ENCODE measurements at places on chromosomes 3 and 15.

DNA sequence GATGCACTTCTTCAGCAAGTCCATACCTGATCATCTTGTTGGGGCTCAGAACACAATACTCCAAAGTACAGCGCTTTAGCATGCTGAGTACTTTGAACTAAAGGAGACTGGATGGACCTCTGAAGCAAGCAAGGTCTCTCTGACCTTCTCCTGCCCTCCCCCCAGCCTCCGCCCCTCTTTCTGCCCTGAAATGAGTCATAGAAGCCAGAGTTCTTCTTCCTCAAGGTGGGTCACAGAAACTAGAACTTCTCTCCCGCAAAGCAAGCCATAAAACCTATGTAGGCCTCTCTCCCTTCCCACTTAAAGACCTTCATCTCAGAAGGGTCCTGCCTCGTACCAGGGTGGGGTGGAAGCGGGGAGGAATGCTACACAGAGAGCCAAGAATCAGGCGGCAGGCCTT lies 230.5 kb upstream of the PROK2 start:
- no peak for DNase-seq

DNA sequence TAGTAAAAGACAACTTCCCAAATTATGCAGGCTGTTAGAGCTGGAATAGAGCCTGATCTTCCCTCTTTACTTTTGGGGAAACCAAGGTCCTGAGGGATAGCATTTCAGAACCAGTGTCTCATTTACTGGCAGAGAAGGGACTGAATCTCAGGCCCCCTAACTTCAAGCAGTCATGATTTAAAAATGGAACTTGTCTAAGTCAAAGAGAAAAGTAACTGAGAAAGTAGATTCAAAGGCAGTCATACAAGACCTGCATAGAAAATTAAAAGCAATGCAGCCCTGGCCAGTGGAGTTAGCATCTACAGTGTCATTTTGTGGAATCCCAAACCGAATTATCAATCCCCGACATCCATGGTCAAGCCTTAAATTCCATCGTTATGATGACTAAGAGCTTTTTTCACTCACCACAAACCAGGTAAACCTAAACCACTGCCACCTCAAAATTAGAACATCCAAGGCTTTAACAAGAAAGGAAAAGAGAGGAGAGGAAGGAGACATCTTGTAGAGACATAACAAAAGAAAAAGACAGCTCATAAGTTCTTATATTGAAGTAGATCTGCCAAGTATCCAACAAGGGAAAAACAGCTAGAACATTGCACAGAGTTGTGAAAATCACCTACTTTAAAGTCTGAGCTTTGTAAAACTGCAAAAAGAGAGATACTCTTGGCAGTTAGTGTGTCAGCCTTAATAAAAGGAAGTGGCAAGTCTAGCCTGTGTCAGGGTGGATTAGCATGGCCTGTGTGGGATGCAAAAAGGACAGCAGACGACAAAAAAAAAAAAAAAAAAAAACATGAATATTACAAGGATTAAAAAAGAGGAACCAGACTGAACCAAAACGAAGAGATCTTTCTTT lies 54.1 kb upstream of the CCR2 start:
- DNase-seq, result no peak

- no peak for DNase-seq
Observed at GRCh38 chr3:177921153-177921552, 615.1 kb upstream of the KCNMB2 start.

DNA sequence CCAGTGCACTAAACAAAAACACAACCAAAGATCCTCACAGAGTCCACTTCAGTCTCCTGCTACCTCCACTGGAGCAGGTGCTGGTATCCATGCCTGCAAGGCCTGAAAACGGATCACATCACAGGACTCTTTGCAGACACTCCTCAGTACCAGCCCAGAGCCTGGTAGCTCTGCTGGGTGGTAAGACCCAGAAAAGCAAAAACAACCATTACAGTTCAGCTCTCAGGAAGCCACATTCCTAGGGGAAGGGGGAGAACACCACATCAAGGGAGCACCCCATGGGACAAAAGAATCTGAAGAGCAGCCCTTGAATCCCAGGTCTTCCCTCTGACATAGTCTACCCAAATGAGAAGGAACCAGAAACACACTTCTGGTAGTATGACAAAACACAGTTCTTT lies 52.5 kb upstream of the PFN2 start:
- DNase-seq, result no peak

DNA sequence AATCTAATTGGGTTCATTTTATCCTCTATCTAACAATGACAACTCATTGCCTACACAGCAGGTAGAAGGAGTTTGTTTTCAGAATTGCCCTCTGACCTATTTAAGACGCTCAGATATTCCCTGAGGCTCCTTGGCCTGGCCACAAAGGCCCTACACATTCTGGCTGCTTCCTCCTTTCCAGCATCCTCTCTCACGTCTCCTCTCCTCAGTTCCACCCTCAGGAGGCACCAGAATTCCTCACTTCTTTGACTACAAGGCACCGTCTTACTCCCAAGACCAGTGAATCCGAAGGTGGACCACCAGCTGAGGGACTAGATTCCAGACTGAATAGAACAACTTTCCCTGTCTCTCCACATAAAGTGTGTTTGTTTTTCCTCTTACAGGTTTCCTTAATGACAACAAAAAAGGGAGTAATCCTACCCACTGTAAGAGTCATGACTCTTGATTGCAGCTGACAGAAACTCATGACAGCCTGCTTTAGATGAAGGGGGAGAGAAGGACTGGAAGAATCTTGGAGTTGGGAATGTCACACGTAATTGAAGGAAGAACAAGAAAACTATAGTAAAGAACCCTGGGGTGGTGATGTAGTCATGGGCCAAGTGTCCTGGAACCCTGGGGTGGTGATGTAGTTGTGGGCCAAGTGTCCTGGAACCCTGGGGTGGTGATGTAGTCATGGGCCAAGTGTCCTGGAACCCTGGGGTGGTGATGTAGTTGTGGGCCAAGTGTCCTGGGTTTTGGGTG lies 22.0 kb upstream of the MUC20 start:
- DNase-seq, result no peak

- no peak for DNase-seq
Observed at GRCh38 chr3:174318181-174318580, 541.0 kb upstream of the NAALADL2 start.

DNA sequence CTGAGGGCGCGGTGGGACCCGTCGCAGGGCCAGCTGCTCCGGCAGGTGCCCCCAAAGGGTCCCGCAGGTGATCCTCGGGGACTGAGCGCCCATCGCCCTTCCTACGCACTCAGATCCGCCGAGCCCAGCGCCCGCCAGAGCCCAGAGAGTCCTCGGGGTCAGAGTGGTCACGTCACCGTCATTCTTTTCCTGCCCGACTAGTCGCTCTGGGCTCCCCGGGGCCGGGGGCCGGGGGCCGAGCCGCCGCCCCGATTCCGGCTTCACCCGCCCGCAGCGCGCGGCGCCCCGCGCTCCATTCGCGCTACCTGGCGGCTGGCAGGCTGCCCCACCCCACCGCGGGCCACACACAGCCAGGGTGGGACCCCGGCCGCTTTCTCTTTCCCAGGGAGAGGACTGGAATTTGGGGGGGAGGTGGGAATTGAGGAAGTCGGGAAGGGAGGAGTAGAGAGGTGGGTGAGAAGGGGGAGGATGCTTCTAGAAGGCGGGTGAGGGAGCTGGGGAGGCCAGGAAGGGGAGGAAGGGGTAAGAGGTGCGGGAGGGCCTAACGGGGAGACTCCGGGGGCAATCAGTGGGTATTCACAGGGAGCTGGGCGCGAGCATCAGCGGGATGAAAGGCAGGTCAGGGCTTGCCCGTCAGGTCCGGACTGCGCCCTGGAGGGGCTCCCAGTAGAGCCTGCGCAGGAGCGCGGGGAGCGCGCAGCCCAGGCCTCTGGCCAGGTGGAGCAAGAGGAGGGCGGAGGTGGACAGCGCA lies 36.1 kb upstream of the EPHB3 start:
- no peak for DNase-seq

DNA sequence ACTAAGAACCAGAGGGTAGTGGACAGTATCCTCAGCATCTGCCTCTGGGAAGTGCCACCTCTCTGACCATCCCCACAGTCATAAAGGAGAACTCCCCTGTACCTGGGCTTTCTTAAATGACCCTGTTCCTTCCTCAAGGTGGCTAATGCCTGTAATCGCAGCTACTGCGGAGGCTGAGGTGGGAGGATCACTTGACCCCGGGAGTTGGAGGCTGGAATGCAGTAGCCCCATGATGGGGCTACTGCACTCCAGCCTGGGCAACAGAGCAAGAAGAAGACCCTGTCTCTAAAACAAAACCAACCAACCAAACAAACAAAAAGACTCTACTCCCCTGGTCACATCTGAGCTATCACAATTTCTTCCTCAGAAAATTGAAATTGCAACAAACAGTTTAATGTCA lies 848 bp upstream of the BUB1B start:
- DNase-seq, result no peak

DNA sequence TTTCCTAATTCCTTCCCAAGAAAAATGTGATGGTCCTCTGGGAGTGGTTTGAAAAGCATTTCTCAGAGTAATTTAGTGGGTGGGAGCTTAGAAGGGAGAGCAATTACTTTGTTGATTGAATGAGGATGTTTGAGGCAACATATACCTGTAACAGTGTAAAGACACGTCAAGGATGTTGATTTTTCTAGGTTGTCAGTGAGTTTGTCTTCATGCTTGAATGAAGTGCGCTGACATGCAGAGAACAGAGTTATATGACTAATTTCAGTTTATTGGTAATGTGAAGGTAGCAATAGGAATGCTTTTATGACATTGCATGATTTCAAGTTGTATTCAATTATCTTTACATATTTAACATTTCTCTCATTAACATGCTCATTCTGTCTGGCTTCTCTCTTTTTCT lies 286.9 kb downstream of the NFKBIZ start:
- DNase-seq, result no peak
